Suppressor macrophage treated with lipopolysaccharide for 4 hours (primary cell): ENCODE measurements at places on chromosomes 11 and 22.

DNA sequence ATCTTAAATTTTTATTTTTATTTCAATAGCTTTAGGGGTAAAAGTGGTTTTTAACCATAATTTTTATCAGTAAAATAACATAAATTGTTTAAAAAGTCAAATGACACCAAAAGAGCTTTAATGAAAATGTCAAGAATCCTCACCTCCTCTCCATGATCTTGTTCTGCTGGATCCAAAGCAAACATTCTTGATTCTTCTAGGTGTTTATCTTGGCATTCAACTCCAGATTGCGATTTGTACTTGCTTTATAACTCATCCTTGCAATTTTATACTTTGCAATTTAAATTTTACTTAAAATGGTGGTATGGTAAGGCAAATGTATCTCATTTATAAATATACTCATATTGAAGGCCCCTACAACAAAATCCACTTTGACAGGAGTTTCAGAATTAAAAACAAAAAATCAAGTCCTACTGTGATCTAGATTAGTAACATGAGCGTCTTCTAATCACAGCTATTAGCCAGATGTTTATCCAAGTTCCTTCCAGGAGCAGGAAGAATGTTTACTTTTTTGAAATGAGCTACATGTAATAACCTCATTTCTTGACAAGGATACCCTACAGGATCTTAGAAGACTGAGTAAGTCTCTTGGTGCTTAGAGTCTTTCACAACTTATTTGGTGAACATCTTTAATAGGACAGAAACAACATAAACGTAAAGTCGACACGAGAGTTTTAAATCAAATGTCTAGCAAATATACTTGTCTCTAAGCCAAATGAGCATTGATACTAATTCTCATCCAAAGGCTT is 72.4 kb upstream of the CARD18 start:
- DNase-seq, result no peak

DNA sequence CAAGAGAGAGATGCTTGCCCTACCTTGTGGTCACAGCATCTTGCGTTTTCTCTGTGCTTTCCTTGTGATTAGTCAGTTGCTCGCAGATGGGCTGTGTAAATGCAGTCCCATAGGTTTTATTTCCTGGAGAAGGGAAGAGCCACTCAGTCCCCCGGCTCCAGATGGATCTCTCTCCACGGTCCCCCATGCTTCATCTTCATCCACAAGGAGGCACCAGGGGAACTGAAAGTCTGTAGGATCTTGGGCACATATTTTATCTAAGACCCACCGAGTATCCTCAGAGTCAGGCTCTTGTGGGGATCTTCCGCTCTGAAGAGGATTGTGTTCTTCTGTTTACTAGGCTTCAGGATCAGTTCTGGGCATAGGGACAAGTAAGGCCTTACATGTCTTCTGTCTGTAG is 66.8 kb upstream of the E2F8 start:
- no peak for DNase-seq

- DNase-seq, result no peak
These were observed 1165.9 kb upstream of the CNTN5 start for GRCh38 chr11:97854877-97855276.

- no peak for DNase-seq
These were observed 180.6 kb upstream of the ARHGAP20 start for GRCh38 chr11:110892741-110893285.

DNA sequence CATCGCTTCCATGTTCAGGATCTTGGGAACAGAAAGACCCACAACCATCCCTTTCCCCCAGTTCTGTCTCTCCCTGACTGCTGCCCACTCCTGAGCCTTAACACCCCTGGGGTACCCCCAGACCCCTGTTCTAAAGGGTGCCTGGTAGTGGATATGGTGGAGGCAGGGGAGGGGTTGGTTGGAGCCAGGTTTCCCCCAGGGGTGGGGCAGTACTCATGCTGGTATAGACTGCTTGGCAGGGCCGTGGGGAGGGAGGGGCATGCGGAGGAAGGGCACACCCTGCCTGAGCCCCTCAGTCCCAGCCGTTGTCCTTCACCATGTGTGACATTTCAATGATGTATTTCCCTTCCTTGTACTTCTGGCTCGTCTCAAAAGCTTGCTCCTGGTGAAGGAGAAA is 4.0 kb downstream of the YPEL4 start:
- no peak for DNase-seq

DNA sequence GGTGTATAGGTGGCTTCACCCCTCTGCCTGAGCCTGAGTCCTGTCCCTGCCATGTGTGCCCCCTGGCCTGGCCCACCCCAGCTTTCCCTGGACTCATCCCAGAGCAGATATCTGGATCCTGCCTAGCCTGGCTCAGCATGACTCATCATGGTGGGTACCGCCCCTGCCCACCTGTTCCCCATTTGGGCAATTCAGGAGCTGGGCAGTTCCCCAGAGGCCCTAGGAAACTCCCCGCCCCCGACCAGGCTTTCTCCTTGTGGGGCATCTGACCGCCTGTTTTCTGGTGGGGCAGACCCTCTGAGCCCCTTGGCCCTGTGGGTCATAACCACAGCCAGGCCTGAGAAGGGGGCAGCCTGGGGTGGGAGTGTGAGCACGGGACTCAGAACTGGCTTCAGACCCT is 4.4 kb downstream of the TSPO start:
- DNase-seq, result peak; percentile 27

DNA sequence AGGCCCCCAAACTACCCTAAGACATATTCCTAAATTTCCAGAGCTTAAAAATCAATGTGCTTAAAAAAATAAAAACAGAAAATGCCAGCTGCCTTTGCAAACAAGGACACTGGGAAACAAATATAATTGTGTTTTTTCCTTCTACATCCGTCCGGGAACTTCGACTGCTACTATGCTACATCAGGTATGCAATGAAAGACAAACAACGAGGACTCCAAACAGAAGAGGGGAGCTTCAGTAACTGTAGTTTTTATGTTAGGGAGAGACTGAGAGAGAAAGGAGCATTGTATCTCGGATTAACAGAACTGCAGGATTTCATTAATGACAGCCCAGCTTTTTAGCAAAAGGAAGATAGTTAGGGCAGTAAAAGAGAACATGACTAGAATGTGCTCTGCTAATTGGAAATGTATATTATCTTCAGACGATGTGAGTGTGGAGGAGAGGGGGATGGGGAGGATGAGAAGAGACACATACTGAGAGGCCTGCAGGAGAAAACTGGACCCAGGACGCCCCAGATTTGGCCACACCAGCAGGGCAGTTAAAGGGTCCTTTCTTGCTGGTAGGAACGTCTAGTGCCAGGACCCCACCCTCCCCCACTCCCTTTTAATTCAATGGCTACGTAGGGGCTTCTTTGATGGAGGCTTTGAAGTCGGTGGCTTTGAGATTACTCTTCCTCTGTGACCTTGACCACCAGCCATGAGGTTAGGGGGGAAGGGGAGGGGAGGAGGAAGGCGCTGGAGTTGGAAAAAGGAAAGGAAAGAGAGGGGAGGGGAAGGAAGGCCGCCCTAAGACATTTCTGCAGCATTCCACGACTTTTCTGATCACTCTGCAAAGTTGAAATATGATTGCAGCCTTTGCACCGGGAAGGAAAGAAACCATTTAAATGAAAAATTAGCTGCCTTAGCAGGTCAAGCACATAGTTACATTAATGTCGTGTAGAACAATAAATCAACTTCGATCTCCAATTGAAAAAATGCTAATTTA is 187.1 kb downstream of the BLID start:
- no peak for DNase-seq

- no peak for DNase-seq
These were observed 89.0 kb downstream of the APIP start for GRCh38 chr11:34827228-34827627.

- DNase-seq, result peak; percentile 58
These were observed 728 bp downstream of the DCUN1D5 start for GRCh38 chr11:103091064-103091800.

GRCh38 chr22:42281284-42281683 is 10.8 kb upstream of the TCF20 start:
- DNase-seq, result no peak

DNA sequence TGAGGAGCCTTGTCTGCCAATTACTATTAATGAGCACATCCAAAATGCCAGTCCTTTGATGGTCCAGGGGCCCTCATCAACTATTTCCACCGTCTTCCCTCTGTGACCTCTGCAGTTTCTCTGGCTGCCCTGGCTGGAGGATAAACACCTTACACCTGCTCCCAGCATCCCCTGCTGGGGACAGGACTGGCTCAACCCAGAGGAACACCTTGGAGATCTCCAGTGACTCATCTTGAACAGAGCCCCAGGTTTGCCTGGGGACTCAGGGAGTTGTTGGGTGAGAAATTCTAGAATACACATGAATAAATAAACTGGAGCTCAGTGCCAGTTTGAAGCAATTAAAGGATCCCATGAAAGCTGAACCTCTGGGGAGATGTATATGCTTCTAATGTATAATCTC is 24.0 kb upstream of the ELF5 start:
- DNase-seq, result no peak

GRCh38 chr22:24730864-24731263 is 43.7 kb downstream of the PIWIL3 start:
- no peak for DNase-seq

DNA sequence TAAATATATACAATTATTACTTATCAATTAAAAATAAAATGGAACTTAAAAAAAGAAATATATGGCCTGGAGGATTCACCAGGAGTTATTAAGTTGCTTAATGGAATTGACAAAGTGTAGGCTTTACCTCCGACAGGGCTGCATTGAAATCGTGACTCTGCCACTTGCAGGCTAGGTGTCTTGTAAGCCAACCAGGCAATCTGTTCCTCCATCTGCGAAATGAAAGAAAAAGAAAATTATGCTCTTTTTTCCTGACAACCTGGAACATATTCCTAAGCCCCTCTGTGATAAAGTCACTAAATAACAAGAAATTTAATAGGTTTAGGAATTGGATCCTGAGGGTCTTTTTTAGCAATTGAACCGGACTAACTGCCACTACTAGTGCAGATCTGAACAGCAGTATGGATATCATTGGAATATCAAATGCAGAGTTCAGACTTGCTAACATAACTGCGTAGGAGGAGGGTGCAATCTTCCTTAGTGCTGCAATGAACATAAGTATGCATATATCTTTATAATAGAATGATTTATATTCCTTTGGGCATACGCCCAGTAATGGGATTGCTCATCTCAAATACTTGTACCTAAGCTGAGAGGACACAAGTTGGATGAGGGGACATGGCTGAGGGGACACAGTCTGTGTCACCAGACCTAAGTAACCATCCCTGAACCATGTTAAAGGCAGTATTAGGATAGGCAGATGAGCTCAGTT is 42.5 kb upstream of the CEP126 start:
- no peak for DNase-seq

GRCh38 chr11:122601141-122602125 is 54.1 kb upstream of the UBASH3B start:
- DNase-seq, result no peak

- no peak for DNase-seq
These were observed 17.1 kb downstream of the MARK2 start for GRCh38 chr11:63855975-63856374.

DNA sequence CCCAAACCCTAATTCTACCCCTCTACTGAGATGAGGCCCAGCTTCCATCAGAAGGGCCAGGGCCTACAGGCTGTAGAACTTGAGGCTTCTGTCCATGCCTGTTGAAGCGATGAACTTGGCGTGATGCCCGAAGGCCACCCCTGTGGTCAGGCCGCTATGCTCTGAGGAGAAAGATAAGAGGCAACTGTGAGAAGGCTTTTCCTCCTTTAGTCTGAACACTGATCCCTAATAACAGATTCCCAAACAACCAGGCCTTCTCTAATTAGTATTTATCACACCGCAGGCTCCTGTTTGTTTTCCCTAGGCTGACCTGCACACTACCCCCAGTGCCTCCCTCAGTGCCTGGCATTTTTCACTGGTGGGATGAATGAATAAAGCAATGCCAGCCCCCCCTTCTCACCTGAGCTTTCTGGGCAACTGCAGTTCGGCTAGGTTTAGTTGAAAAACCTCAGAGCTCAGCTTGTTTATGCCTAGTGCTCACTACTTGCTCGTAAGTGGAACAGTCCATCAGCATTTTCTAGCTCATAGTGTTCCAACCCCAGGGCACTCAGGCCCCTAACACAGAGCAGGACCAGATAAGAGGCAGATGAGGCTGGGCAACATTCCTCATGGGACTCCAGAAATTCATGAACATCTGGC is 15.2 kb downstream of the PRPF19 start:
- no peak for DNase-seq

GRCh38 chr11:132988411-132988810 is 543.9 kb downstream of the OPCML start:
- DNase-seq, result no peak

- DNase-seq, result no peak
These were observed 261.4 kb upstream of the ISX start for GRCh38 chr22:34804604-34805003.

GRCh38 chr22:39684702-39685281 is 114.2 kb downstream of the CACNA1I start:
- no peak for DNase-seq

DNA sequence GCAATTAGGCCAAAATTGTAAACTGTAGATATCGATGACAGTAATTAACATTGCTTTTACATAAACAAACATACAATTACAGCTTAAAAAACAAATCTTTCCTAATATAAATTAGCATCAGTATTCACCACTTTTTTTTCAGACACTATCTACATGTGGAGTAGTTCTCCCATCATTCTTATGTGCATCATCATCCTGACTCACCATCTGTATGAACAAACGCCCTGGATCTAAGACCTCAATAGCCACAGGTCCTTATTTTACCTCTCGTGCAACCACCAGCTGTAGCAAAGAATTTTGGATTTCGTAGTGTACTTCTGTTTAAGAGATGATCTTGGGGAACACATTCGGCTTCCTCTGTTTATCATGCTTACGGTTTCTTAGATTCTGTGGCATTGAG is 551.9 kb upstream of the KIRREL3 start:
- no peak for DNase-seq
